Stromal cell of bone marrow (primary cell): ENCODE measurements at places on chromosomes 5 and 9.

- no peak for DNase-seq
Measured at GRCh38 chr5:148909040-148909439, 82.6 kb downstream of the ADRB2 start.

DNA sequence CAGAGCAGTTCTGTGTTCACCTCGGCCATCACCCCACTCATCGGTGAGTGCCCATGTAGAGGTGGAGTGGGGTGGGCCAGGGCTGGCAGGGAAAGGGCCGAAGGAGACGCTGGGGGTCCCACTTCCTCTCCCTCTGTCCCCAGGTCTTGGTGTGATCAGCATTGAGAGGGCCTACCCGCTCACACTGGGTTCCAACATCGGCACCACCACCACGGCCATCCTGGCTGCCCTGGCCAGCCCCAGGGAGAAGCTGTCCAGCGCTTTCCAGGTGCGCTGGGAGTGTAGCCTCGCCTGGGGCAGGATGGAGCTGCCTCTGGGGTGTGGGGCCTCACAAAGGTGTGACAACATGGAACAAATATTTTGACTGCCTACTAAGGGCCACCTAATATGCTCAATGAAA lies 3.7 kb downstream of the PFN3 start:
- no peak for DNase-seq

DNA sequence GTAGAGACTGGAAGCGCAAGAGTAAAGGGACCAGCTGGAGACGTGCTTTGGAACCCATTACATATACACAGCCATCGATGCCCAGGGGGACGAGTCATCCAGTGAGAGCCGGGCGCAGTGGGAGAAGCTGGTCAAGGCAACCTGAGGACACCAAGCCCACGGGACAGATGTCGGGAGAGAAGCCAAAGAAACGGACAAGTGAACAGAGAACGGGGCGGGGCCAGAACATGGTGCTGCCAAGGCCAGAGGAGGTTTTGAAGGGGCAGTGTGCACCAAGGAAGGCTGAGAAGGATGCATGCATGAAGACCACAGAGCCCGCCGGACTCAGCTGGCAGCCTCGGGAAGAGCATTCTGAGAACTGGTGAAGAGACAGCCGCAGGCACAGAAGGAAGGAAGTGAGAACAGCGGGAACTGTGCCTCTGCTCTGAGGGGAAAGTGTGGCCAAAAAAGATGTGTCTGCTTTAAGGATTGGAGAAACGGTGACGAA lies 20.3 kb downstream of the CAMSAP1 start:
- no peak for DNase-seq

DNA sequence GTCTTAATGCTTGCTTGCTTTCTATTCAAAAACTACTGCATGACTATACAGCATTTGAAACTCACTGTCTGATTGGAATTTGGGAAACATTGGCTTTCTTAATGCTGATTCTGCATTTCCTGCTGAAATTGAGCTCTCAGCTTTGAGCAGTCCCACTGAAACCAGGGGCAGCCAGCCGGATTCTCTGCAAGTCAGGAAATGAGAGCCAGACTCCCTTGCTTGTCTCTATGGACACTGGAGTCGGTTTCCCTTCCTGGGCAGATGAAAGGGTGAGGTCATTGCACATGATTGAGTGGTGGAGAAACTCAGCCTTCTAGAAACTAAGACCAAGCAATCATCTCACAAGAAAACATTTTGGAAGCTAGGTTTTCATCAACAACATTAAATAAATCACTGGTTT lies 119.7 kb upstream of the SPATA31C2 start:
- peak; percentile 92 for DNase-seq

- no peak for DNase-seq
Measured at GRCh38 chr5:91122651-91123050, 260.5 kb downstream of the ARRDC3 start.

GRCh38 chr5:173752653-173753052 lies 135.5 kb upstream of the CPEB4 start:
- no peak for DNase-seq

DNA sequence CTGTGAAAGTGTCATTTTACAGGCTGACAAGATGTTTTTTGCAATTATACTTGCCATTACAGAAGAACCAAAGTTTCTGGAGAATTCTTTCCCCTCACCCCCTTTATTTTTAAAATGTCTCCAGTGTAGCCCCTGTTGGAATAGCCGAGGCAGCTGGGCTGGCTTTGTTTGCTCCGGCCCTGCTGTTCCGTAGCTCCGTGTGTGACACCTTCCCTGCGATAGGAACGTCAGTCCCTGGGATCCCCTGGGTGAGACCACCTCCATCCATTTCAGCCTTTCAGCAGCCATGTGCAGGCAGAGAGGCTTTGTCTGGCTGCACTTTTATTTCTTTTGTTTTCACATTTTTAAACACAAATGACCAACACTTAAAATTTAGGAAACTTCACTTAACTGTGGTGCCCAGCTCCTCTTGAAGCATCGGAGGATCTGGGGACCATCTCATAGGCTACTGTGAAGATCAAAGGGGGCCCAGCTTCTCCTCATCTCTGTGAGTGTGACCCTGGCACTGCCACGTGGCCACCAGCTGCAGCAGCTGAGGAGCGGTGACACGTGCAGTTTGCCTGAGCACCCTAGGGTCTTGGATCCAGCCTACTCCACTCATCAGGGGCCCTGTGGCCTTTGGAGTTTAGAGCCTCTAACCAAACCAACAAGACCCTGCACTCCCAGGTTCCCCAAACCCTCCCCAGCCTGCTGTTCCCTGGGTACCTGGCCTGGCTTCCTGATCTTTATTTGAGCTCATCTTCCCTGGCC lies 125.7 kb upstream of the RAPGEF1 start:
- DNase-seq = no peak

- DNase-seq = no peak
Measured at GRCh38 chr5:115589043-115589442, 13.2 kb downstream of the TICAM2 start.

DNA sequence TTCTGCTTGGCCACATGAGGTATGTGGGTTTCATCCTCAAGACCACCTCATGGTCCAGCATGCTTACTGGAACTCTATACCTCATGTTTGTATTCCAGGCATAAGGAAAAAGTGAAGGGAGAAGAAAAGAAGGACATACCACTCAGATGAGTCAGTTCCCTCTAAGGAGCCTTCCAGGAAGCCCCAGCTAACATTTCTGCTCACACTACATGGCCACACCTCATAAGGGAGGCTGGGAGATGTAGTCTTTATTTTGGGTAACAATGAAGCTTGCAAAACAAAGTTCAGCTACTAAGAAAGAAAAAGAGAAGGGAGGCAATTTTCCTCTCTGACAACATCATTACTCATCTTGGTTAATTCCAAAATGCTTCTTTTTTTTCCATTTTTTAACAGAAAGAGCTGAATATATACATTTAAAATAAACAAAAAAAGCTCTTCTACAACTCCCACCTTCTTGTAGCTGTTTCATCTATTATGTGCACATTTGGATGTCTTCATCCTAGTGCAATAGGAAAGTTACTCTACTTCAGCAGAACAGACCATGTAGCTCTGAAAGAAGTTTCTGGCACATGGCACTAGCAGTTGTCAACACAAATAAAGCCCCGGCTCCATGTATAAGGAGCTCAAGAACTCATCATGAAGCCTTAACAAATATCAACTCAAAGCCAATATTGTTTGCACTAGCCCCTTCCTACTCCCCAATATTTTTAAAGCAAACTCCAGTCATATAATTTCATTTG lies 123.6 kb upstream of the CCDC112 start:
- DNase-seq = peak; percentile 97

- DNase-seq = no peak
Measured at GRCh38 chr5:151060742-151061141, 20.1 kb downstream of the TNIP1 start.

GRCh38 chr5:172683645-172684471 lies 42.8 kb downstream of the NEURL1B start:
- no peak for DNase-seq

GRCh38 chr5:170541146-170541769 lies 37.4 kb downstream of the KCNIP1 start:
- DNase-seq = no peak

DNA sequence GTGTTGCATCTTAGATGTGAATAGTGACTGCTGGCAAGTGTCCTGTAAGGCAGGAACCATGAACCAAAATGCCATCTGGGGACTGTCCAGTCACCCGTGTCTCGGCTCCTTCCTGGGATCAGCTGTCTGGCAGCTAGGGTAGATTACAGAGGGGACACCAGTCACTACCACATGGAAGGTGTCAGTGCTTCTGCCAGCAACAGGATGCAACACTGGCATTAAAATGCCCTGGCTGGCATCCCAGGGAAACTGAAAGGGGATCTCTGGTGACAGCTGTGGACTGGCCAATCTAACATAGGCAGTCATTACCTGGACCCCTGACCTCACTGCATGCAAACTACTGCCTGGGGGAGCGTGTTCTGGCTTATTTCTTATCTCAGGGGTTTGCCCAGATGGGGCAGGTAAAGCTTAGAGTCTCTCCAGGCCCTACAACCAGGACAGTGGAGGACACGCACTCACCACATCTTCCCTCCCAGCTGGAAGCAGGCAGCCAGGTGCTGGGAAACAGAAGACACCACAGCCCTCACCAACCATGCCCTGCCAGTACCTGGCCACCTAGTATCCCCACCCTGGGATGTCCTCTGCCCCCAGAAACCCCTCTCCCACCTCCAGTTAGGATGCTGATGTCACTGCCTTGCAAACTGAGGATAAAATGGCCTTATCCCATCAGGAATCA lies 83.8 kb downstream of the SEMA4D start:
- DNase-seq = no peak

DNA sequence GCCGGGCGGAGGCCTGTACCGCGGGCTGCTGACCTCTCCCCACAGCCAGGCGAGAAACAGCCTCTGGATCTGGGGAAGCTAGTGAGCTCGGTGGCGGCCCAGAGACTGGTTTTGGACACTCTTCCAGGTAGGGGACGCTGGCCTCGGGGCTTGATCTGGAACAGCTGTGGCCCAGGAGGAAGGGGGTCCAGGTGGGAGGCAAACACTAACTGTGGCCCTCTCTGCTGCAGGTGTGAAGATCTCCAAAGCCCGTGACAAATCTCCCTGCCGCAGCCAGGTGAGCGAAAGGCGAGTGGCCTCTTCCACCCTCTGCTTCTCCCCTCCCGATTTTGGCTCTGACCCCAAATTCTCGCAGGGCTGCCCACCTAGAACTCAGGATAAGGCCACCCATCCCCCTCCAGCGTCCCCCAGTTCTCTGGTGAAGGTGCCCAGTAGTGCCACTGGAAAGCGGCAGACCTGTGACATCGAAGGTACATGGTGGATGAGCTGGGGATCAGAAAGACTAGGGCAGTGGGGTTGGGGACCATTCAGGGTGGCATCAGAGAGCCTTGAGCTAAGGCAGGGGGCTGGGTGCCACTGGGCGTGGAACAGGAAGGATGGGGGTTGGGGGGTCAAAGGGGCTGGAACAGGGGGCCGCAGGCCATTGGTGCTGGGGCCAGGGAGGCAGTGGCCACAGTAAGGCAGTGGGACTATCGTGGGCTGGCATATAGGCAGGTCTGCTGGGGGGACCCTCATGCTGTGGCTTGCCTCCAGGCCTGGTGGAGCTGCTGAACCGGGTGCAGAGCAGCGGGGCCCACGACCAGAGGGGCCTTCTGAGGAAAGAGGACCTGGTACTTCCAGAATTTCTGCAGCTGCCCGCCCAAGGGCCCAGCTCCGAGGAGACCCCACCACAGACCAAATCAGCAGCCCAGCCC lies 12.9 kb upstream of the SLC34A1 start:
- DNase-seq = no peak

GRCh38 chr5:179333796-179334761 lies 11.2 kb downstream of the ADAMTS2 start:
- DNase-seq = no peak

- peak; percentile 50 for DNase-seq
Measured at GRCh38 chr5:159581502-159582249, 251.4 kb upstream of the IL12B start.

DNA sequence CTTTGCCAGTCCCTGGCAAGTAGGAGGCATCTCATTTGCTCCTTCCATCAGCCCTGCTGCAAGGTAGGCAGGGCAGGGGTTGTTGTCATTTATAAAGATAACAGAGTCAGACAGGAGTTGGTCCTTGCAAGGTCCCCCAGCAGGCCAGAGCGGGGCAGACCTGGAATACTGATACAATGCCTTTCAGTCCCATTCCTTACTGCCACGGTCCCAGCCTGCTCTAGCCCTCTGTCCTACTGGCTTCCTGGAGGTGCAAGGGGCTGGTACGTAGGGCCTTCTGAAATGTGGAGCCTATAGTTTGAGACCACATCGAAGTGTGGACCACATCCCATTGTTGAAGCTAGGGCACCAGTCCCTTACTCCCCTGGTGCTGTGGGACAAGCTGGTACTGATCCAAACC lies 42.8 kb upstream of the PITX1 start:
- DNase-seq = no peak

DNA sequence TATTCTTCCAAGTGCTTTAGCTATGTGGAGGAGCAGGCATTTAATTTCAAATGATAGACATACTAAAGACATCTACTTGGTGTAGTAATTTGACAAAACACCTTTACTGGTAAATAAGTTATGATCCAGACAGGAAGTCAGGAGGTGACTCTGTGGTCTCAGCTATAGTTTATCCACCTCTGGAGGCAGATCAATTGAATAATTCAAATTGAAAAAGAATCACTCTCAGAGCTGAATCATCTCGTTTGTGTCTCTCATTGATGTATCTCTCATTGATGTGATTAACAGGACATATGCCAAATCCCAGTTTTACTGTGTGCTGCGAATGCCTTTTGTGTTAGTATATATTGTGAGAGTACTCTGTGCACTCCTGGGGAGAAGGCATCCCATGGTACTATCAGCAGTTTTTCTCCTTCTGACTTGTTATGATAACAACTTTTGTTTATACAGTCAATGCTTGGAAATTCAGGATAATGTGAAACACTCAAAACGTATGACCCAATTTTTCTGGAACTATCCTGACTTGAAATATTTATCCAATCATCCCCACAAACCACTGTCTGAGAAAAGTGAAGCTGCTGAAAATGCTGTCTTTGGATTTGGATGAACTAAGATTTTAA lies 48.5 kb upstream of the DAB2 start:
- DNase-seq = peak; percentile 63
